ENCODE measurements at places on chromosomes 13 and 19.

GRCh38 chr13:42815681-42816080 lies 34.3 kb downstream of the FAM216B start:
- no peak for DNase-seq

GRCh38 chr13:112525356-112525945 lies 62.5 kb downstream of the TUBGCP3 start:
- no peak for DNase-seq

DNA sequence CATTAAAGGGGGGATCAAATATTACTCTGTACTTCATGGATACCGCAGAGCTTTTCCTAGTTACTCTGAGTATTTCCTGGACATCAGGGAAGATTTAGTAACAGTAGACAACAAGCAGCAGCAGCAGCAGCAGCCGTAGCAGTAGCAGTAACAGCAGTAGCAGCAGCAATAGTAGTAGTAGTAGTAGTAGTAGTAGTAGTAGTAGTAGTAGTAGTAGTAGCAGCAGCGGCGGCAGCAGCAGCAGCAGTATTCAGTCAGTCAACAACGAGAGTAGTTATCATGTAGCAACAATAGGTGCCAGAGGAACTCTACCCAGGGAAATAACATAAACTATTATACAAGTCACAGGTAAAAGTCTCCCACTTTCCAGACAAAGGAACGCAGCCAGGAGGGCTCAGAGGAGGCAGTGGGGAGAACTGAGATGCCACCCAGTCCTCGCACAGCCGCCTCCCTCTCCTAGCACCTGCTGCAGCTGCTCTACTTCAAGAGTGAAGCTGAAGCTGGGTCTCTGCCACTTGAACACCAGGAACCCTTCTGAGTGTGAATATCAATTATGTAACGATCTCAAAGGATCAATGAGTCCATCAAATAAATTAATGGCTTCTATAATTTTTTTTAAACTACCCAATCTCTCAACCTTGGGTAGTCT lies 1.3 kb upstream of the DOCK9 start:
- no peak for DNase-seq

- DNase-seq, result no peak
Measured at GRCh38 chr13:114108141-114108761, 24.2 kb downstream of the RASA3 start.

- DNase-seq, result no peak
Measured at GRCh38 chr19:37813340-37813739, 34.0 kb upstream of the ZNF573 start.
